Mesothelial cell of epicardium (in vitro differentiated cells): ENCODE measurements at places on chromosomes 2 and 18.

- DNase-seq = no peak
These were observed 1343.0 kb upstream of the SLC39A10 start for GRCh38 chr2:194314042-194314441.

- no peak for DNase-seq
These were observed 367.7 kb downstream of the DPP10 start for GRCh38 chr2:114810092-114810491.

DNA sequence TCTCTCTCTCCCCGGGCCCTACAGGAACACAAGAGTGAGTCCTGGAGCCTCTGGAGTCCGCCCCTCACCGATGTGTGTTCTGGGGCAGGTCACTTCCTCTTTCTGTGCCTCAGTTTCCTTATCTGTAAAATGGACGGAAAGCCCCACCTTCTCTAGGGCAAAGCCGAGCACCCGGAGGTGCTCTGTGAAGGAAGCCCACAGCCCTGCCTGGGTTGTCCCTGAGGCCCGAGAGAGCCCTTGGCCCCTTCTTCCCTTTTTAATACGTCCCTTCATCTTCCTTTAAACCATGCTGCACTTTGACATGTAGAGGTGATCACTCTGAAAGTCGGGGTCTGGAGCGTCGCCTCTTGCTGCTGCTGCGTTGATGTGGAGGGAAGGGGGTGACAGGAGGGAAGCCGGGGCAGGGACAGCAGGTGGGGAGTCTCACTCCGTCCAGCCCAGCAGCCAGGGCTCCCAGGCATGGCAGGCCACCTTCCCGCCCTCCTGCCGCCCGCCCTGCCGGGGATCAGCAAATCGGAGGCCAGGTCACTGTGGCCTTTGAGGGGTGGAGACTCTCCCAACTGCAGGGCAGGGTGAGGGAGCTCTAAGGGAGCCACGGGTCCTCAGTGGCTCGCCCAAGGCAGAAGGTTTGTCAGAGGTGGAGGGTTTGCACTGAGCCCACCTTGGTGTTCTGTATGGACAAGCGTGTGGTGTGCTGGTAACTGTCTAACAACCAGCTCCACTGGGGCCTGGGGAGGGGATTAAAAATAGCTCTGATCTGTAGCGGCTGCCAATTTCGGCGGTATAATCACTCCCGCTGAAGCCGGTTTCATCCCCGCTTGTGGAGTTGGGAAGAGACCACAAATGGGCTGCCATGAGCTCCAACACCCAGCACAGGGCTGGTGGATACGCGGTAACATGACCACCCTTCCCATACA, 135.9 kb upstream of the ID2 start:
- DNase-seq = peak; percentile 15

DNA sequence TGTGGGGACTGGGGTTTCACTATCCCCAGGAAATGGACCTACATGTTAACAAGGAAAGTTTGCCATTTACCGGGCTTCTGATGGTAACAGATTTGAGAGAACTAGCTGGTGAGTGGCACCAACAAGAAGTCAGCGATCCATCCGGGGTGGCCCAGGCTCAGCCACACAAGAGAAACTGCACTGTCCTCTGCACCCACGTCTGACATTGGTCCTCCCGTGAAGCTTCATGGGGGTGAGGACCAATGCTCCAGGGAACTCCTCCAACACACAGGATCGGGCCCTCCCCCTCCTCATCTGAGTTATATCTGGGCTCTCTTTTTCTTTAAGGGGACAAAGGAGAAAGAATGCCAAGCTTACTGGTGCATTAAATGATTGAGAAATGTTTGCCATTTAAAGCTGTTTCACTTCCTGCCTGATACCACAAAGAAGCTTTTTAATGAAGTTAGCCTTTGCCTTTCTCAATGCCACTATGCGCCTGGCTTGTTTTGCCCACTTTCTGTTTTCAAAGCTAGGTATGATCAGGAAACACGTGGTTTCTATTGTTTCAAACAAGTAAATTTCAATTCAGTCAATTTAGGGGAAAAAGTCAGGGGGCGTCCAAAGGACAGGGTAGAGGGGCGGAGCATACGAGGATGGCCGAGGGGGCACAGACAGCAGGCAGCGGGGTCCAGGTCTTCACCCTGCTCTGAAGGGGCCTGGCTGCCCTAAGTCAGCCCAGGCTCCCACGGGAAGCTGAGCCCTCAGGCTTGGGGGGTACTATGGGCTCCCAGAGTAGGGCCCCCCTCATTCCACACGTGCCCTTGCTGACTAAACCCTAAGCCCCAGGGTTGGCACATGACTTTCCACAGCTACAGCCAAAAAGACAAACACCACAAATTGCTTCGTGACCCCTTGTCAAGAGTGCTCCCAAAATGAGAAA, 204.0 kb upstream of the ID2 start:
- no peak for DNase-seq

GRCh38 chr18:75115514-75115913, 93.4 kb downstream of the PTGR3 start:
- no peak for DNase-seq

DNA sequence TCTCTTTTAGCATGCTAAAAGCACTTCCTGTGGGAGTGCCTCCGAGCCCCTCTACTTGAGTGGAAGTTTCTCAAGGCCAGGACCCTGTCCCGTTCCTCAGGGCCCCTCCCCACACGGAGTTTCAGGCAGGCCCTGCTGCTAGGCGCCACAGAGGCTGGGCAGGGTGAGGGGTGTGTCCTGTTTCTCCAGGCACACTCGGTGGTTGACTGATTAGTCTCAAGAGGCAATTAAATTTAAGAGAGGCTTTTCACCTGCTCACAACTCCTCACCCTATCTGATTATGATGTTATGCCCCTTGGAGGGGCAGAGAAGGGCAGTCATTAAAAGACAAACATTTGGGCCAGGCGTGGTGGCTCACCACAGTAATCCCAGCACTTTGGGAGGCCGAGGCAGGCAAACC, 160.8 kb upstream of the HAAO start:
- DNase-seq = no peak

- no peak for DNase-seq
These were observed 45.8 kb upstream of the CDKL4 start for GRCh38 chr2:39289609-39290008.

DNA sequence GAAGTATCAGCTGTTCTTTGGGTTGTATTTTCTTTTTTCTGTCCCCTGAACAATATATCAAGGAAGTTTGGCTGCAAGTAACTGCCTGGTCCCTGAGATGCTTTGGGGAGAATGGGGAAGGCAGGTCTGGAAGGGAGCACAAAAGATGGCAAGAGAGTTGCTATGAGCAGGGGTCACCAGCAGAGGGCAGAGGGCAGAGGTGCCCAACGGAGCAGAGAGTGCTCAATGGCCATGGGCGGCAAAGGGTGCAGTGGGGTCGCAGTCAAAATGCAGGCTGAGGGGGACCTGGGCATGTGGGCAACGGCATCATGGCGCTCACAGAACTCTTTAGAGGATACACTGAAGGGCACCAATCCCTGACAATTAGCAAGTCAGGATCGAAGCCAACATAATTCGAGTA, 107.7 kb upstream of the ATP8B1 start:
- DNase-seq = no peak

DNA sequence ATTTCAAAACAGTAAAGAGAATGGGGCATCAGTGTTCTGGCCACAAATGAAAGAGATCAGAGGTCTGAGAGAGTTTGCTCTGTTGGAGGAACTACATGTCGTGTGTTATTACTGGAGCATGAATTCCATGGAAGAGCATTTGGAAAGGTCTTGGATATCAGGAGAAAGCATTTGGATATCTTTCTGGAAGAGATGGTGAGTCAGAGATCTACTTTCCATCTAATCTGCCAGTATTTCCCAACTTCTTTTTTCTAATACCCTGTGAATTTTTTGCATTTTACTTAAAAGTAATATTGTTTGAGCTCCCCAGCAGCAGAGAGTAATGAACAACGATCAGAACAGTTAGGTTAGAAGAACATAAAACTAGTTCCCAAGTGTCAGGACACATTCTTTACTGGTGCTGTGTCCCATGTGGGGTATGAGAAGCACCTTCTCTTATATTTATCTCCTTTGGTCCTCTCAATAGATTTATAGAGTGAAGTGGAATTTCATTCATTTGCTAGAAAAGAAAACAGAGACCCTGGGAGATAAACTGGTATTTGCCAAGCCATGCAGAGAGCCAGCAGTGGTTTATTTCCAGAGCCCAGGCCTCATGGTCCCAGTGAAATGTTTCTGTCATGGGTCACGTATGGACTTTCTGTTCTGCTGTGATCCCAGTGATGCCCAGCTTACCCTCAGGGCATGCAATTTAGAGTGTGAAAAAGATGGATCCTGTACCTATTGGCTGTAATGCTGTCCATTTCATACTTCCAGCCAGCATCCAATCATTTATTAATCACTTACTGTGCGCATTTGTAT, 130.8 kb upstream of the NT5C1B start:
- DNase-seq = no peak
